Neural progenitor cell (in vitro differentiated cells): ENCODE measurements at places on chromosomes 5 and 9. TPM values are rescaled to one million over a fixed set of nuclear protein-coding genes. Genes with fewer than 3 reads are reported as not detected.

Gene MAMDC4
- total RNA-seq = 2.6 and 8.3 TPM in 2 replicates

- no peak for DNase-seq
Observed at GRCh38 chr9:13569602-13570067, 290.1 kb upstream of the MPDZ start.

Gene AOPEP
- 16.6 and 18.3 TPM in 2 replicates for total RNA-seq

Gene SLC24A2
- 0.43 and 0.46 TPM in 2 replicates for total RNA-seq

DNA sequence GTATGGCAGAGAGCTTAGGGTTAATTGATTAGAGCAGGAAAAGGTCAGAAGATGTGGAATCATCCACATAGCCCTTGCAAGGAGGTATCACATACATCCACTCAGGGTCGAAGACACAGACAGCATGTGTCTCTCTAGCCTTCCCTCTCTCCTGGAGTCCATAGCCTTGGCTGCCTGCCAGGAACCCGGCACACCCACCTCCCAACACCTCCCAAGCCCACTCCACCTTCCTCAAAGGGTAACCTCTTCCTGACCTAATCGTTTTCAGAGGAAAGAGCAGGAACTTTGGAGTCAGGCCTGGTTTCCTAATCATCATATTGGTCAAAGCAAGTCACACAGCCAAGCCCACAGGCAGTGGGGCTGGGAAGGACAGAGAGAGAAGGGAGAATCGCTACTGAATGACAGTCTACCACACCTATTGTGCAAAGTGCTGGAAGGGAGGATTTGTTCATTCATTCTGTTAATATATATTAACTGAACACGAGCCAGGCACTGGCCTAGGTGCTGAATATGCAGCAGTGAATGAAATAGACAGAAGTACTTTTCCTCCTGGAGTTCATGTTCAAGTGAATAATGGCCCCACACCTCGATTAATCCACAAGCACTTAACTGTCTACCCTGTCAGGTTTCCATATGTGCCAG lies 107.8 kb downstream of the KCNIP1 start:
- no peak for DNase-seq
